ENCODE measurements at places on chromosomes 5 and 9. TPM values are rescaled to one million over a fixed set of nuclear protein-coding genes. Genes with fewer than 3 reads are reported as not detected.

The EIF4E1B gene
- not detected for total RNA-seq

The CAPSL gene
- not detected for total RNA-seq

DNA sequence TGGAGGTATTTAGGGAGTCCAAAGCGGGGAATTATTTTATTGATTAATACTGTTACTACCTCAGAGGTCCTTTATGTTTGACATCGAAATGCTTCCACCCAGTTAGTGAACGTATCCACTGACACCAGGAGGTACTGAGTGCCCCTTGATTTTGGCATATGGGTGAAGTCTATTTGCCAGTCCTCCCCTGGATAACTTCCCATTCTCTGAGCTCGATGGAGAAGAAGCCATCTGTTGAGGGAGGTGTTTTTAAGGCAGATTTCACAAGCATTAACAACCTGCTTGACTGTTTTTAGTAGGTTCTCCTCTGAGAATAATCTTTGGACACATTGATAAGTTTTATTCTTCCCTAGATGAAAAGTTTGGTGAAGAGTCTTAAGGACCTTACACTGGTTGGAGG, 165.3 kb upstream of the NREP start:
- no peak overlapping the region for H3K4me3 ChIP-seq
- H3K27ac ChIP-seq, result no peak overlapping the region

The CER1 gene
- not detected for total RNA-seq

DNA sequence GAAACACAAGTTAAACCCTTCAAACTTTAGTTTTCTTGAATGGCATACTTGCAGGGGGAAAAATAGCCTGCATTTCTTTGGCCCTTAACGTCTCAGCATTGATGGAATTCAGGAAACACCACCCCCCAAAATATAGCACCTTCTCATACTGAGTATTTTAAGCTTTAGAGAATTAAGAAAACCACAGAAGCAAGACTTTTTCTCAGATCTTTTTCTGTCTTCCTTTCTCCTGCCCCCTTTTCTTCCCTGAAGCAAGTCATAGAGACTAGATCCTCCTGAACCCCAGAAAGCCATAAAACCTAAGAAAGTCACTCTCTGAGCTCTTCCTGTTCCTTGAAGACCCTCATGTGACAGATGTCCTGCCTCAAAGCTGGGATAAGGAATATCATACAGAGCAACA, 1069.9 kb downstream of the EFNA5 start:
- H3K4me3 ChIP-seq, result no peak overlapping the region
- no peak for DNase-seq
- H3K36me3 ChIP-seq, result no peaks in the 10 kb centered on the region
- no peaks in the 10 kb centered on the region for H3K4me1 ChIP-seq
- H3K27me3 ChIP-seq, result no peaks in the 10 kb centered on the region
- no peak overlapping the region for H3K27ac ChIP-seq

DNA sequence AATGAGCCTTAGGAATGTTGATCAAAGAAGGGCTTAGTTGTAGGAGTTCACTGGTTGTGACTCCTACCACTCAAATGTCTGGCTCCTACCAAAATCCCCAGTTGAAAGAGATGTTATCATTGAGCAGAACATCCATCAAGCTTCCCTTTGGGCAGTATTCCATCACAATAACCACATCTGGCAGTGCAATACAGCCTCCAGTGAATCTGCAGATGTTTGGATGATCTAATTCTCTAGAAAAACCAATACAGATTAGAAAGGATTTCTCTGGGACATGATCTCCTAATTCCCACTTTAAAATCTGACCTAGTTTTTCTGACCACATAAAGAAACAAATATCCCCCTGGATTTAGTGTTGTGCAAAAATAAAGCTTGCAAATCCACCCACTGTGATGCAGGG, 81.6 kb downstream of the TMEM215 start:
- peaks cover 3% of the 10 kb centered on the region for H3K27me3 ChIP-seq
- H3K27ac ChIP-seq, result no peak overlapping the region
- no peaks in the 10 kb centered on the region for H3K36me3 ChIP-seq
- DNase-seq, result no peak

- no peak for DNase-seq
- no peaks in the 10 kb centered on the region for H3K4me1 ChIP-seq
- H3K4me3 ChIP-seq, result no peak overlapping the region
- no peaks in the 10 kb centered on the region for H3K27me3 ChIP-seq
- no peaks in the 10 kb centered on the region for H3K36me3 ChIP-seq
Observed at GRCh38 chr5:107184871-107185270, 485.9 kb downstream of the EFNA5 start.

- no peak overlapping the region for H3K4me3 ChIP-seq
- H3K4me1 ChIP-seq, result no peaks in the 10 kb centered on the region
- peaks cover 2% of the 10 kb centered on the region for H3K27me3 ChIP-seq
Observed at GRCh38 chr5:59845730-59846129, 47.8 kb downstream of the PDE4D start.

DNA sequence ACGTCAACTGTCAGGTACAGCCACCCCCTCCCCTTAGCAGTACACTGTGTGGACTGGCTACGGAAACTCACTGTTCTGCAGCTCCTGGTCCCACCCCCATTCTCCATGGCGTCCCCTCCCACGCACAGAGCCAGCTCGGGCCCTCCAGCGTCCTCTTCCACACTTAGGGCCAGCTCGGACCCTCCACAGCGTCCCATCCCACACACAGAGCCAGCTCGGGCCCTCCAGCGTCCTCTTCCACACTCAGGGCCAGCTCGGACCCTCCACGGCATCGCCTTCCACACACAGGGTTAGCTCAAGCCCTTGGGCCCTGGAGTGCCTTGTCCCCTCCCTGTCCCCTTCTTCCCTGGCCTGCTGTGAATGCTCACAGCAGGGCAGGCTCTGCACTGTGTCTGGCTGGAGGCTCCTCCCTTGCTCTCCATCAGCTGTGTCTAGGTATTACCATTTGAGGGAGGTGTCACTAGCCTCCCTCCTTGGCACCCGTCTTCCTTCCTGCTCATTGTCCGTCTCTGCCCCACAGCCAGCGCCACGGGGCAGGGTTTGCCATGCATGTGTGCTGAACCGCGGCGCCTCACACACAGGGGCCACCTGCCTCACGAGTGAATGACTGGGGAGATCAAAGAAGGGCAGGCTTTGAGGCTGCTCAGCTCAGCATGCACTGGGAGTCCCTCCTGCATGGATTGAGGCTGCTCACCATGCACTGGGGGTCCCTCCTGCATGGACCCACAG, 78.5 kb upstream of the CACNA1B start:
- no peak overlapping the region for H3K27ac ChIP-seq
- DNase-seq, result no peak
- no peaks in the 10 kb centered on the region for H3K4me1 ChIP-seq
- no peak overlapping the region for H3K4me3 ChIP-seq

The RASGRF2 gene
- 18.8 TPM for total RNA-seq

The PRRX2 gene
- not detected for total RNA-seq

- H3K27ac ChIP-seq, result no peak overlapping the region
- no peak overlapping the region for H3K4me3 ChIP-seq
- H3K4me1 ChIP-seq, result peaks cover 44% of the 10 kb centered on the region
- H3K36me3 ChIP-seq, result peaks cover 13% of the 10 kb centered on the region
- no peaks in the 10 kb centered on the region for H3K27me3 ChIP-seq
- no peak for DNase-seq
Observed at GRCh38 chr9:99050292-99050911, 54.5 kb upstream of the TGFBR1 start.

The KCNMB1 gene
- total RNA-seq, result not detected

DNA sequence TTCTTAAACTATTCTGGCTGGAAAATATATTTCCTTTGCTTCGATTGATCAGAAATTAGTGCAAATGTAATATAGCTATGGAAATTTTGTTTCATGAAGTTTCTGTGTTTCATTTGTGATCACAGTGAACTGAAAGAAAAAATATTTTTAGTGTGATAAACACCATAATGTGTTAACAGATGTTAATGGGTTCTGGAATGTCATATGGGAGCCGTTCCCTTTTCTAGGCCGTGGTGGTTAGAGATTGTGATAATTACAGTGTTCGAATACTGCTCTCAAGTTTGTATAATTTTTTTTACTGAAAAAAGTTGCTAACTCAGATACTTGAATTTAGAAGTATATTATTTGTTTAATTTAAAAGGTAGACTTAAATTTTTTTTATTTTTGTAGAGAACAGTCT, 19.3 kb downstream of the GAPVD1 start:
- H3K4me3 ChIP-seq, result no peak overlapping the region
- DNase-seq, result no peak
- H3K36me3 ChIP-seq, result peaks cover 5% of the 10 kb centered on the region
- H3K27me3 ChIP-seq, result no peaks in the 10 kb centered on the region
- no peak overlapping the region for H3K27ac ChIP-seq

DNA sequence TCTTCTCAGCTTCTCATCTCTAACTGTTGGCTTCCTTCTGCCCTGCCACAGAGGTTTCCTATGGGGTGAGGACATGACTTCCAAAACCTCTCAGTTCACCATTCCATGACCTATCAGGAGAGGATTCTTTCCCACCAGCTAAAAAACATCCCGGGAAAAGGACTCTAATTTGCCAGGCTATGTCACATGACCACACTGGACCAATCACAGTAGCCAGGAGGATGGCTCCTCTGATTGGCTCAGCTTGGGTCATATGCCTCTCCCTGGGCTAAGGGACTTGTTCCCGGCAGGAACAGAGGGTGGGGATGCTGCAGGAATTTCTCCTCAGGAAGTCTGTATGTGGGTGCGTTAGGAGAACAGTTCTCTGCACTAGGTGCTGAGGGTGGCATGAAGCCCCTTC, 40.3 kb upstream of the XPA start:
- no peak overlapping the region for H3K27ac ChIP-seq
- peaks cover 38% of the 10 kb centered on the region for H3K27me3 ChIP-seq
- DNase-seq, result no peak
- peaks cover 6% of the 10 kb centered on the region for H3K4me1 ChIP-seq
